Stimulated activated CD4-positive, alpha-beta T cell treated with anti-CD3 and anti-CD28 coated beads, Interleukin-2, amount 100 ng/mL, for 24 hours (primary cell): ENCODE measurements at places on chromosomes 12 and 14.

DNA sequence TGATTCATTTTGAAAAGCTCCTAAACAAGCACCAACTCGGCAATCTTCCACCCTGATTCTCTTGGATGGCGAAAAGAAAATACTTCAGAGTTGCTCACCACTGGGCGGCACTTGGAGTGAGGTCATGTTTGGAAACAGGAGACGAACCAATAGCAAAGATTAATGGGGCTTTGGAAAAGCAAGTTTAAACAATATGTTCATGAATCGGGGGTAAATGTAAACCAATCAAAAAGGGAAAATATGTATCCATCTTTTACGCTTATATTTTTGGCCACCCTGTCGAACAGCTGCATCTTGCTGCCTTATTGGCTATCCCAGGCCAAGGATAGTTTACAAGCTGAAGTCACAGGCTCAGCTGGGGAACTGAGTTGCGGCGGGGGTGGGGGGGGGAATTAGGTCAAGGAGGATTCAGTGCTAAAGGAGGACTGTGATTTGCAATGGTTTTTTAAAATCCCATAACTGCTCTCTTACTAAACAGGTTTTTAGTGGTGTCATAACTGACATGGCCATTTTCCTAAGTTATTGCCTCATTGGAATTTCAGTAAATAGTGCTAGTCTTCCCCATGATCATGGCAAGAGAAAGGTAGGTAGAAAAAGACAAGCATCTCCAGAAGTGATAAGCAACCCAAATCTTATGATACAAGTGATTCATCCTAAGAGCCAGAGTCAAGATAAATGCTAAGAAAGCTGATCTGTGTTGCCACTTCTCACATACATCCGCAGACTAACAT lies 210.6 kb downstream of the PHLDA1 start:
- no peak for DNase-seq

DNA sequence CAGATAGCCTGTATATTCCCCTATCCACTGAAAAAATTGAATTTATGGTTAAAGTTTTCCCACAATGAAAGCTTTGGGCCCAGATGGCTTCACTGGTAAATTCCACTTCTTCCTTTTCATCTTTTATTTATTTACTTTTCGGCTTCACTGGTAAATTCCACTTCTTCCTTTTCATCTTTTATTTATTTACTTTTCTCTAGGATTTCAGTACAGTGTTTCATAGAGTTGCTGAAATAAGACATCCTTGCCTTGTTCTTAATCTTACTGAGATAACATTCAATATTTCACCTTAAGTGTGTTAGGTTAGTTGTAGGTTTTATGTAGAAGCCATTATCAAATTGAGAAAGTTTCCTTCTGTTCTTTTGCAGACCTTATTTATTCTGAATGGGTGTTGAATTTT lies 18.9 kb upstream of the KLRG1 start:
- DNase-seq, result no peak

- DNase-seq, result no peak
Observed at GRCh38 chr12:82883394-82884355, 197.0 kb downstream of the TMTC2 start.

GRCh38 chr12:96375841-96376604 lies 24.2 kb downstream of the CDK17 start:
- DNase-seq, result no peak

- no peak for DNase-seq
Observed at GRCh38 chr12:18953505-18953904, 176.0 kb upstream of the PLEKHA5 start.

- DNase-seq, result no peak
Observed at GRCh38 chr12:54054742-54055194, 1.1 kb downstream of the HOXC4 start.

- DNase-seq, result no peak
Observed at GRCh38 chr14:105333020-105333490, 18.5 kb downstream of the PACS2 start.

GRCh38 chr14:58822856-58823255 lies 185.1 kb downstream of the DACT1 start:
- DNase-seq, result no peak

DNA sequence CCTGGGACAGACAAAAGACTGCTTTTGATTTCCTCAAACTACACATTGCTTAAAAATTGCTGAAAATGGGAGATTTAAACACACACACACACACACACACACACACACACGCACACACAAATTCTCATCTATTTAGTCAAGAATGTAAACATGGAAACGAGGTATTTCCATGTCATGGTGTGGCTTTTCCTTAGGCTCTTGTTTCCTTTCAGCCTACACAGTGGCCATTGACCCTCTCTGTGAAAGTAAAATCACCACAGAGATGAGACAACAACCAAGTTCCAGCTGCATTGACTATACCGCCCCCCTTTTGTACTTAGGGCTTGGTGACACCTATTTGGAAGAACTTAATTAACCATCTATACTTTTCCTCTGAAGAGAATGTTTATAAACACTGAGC lies 41.9 kb downstream of the TTC8 start:
- no peak for DNase-seq

DNA sequence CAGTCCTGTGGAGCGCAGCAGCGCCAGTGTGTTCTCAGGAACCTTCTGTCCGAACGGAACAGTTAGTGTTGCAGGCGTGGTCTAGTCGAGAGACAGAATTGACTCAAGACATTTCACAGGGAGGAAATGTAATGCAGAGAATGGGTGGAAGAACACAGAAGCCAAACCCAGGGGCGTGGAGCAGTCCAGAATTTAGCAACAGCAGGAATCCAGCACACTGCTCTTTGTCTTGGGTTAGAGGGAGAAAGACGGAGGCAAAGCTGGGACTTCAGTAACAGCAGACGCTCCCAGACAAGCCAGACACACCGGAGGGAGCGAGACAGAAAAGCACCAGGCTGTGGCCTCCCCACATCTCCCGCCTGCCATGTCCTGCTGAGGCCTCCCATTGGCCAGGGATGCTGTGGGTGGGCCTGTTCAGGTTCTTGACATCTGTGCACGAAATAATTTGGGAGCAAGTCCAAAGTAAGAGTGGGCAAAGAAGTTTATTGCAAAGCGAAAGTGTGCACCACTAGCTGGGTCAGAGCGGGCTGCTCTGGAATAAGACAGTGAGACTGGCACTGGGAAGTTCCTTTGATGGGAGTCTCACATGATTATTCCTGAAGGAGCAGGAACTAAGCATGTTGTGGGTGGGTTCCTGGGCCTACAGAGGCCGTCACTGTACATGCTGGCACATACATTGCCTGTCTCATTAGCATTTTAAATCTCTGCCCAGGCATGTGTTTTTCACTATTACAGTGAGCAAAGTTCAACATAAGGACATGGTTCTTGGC lies 339.3 kb upstream of the SFSWAP start:
- DNase-seq, result no peak

- DNase-seq, result no peak
Observed at GRCh38 chr14:27634056-27634970, 1036.5 kb upstream of the NOVA1 start.

GRCh38 chr14:41385797-41386196 lies 220.9 kb upstream of the LRFN5 start:
- no peak for DNase-seq

DNA sequence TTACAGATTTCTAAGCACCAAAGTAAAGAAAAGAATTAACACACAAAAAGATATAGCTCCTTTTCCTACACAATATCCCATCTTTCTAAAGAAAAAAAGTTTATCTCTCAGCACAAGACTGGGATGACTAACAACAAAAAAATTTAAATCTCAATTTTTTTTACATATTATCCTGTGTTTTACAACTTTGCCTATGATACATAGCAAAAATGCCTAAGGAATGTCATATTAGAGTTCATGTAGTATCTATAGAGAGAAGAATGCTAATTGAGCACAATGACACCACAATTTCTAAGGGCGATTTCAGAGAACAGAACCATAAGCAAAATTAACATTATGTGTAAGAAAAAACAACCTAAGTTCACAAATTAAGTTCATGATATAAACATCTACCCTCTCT lies 16.3 kb downstream of the C2CD5 start:
- DNase-seq, result no peak

GRCh38 chr12:103505371-103506236 lies 9.8 kb upstream of the C12orf42 start:
- DNase-seq, result peak; percentile 50

DNA sequence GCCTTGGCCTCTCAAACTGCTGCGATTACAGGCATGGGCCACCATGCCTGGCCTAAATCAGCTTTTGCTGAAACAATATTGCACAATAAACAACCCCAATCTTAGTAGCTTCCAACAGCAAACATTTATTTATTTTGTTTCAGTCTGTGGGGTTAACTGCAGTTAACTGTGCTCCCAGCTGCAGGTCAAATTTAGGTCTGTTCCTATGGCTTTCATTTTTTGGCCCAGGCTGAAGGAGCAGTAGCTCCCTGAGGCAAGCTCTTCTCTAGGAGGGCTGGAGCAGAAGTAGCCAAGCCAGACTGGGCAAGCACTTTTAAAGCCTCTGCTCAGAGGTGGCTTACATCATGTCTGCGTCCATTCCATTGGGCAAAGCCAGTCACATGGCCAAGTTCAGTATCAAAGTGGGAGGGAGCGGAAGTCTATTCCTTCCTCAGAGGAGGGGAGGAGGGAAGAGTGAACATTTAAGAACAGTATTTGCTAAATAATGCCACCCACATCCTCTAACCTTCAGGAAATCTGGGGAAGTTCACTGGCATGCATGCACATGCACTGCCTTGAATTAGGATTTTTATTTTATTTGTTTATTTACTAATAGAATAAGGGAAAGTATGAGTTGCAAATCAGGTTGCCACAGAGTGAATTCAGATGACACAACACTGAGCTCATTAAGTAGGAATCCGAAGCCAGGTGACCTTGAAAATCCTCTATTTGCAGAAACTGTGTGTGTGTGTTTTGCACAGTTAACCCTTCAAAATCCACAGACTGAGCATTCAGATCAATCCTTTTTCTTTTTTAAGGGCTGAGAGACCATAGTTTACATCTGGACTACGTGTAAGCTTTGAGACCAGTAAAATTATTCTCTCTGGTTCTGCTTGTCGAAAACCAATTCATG lies 122.0 kb upstream of the SEL1L start:
- no peak for DNase-seq

GRCh38 chr14:104578321-104578720 lies 1.2 kb upstream of the C14orf180 start:
- DNase-seq, result no peak

GRCh38 chr12:107537464-107538119 lies 148.0 kb upstream of the PWP1 start:
- DNase-seq, result no peak

DNA sequence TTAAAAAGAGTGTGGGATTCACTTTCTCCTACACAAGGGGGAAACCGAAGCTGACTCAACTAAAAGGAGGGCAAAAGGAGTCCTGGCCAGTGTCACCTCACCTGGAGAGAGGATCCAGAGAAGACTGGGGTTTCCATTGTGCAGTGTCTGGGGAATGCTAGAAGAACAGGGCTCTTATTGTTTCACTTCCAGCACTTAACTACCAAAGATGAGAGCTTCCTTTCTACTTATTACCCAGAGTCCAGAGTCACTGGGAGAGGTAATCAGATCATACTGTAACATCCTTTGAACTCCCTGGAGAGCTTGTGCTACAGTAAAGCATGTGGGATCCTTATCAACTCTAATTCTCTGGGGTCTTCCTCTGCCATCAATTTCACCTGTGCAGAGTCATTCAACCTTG lies 148.4 kb upstream of the BCL2L14 start:
- DNase-seq, result no peak

DNA sequence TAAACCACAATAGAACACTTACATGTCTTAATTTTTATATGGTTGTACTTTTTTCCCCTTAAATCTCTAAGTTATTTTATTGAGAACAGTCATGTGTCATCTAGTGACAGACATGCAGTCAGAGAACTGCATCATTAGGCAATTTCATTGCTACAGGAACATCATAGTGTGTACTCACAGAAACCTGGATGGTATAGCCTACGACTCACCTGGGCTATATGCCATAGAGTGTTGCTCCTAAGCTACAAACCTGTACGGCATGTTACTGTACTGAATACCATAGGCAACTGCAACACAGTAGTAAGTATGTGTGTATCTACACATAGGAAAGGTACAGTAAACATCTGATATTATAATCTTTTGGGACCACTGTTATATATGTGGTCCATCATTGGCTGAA lies 557.6 kb downstream of the PRKD1 start:
- DNase-seq, result no peak

GRCh38 chr14:32560209-32560857 lies 231.2 kb downstream of the AKAP6 start:
- DNase-seq, result peak; percentile 17

DNA sequence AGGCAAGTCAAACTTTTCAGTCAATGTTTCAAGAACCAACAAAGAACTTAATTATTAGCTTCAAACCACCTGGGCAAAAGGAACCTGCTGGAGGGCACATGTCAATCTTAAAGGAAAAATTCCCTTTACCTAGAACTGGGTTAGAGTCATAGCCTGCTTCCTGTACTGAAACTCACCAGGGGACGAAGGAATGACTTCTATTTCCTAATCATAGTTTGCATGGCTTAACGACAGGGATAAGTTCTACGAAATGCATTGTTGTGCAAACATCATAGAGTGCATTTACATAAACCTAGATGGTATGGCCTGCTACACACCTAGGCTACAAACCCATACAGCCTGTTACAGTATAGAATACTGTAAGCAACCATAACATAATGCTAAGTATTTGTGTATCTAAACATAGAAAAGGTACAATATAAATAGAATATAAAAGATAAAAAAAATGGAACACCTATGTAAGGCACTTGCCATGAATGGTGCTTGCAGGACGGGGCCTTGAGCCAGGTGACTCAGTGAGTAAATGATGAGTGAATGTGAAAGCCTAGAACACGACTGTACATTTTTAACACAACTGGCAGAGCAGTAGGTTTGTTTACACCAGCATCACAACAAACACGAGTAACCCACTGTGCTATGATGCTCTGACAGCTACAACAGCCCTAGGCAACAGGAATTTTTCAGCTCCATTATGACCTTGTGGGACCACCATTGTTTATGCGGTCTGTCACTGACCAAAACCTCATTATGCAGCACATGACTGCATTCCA lies 234.9 kb upstream of the CAND1 start:
- no peak for DNase-seq

DNA sequence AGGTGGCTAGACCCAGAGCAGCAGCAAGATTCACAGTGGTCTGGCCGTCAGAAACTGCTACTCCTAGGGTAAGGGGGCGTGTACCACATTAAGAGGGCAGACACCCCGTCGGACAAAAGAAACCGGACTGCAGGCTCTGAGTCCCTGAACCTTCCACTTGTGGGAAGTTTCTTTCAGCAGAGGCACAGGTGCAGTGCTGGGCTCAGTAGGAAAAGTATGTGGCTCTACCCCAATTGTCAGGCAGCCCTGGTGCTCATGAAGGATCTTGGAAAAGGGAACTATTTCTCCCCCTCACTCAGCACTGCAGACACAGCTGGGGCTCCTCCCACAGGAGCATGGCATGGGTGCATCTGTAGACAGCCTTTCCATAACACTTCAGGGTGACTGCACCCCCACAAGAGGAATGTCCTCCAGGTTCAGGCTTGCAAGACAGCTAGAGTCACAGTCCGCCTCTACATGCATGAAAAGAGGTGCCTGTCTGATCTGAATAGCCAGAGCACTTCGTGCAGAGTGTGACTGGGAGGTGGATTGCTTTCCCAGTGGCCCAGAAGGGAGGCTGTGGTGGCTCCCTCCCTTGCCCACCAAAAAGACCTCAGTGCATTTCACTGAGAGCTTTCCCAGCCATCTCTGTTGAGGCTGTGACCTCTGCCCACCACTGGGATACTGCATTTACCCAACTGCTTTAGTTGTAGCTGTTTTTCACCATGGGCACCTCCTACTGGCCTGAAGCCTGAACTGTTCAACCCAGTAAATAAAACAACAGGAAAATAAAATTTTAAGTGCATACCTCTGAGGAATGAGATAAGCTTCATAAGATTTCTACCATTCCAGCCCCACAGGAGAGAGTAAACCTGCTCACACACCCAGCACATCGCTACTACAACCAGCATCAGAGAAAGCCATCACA lies 14.2 kb downstream of the CEP128 start:
- DNase-seq, result no peak

- no peak for DNase-seq
Observed at GRCh38 chr14:79044894-79045624, 874.9 kb downstream of the NRXN3 start.
